ENCODE measurements at places on chromosomes 11 and 22. TPM values are rescaled to one million over a fixed set of nuclear protein-coding genes. Genes with fewer than 3 reads are reported as not detected.

Gene SYNGR1
- total RNA-seq: 3.2 TPM

Gene TREH
- not detected for total RNA-seq

Gene GPHA2
- not detected for total RNA-seq

Gene OR8D4
- not detected for total RNA-seq

Gene DMC1
- not detected for total RNA-seq

Gene ZW10
- total RNA-seq: 28.2 TPM

Gene ZBTB16
- total RNA-seq: not detected

GRCh38 chr11:10617551-10617950, 49.1 kb upstream of the LYVE1 start:
- H3K27me3 ChIP-seq: no peaks in the 10 kb centered on the region
- DNase-seq: no peak
- H3K36me3 ChIP-seq: no peaks in the 10 kb centered on the region
- H3K4me3 ChIP-seq: no peak overlapping the region
- no peaks in the 10 kb centered on the region for H3K4me1 ChIP-seq

GRCh38 chr22:42661985-42662831, 13.0 kb upstream of the CYB5R3 start:
- H3K36me3 ChIP-seq: no peaks in the 10 kb centered on the region
- 0 out of 2 replicates have a peak, but pooled peaks cover 2% of the 10 kb centered on the region for H3K27me3 ChIP-seq
- peak overlapping the region; percentile 56 for H3K4me3 ChIP-seq
- no peaks in the 10 kb centered on the region for H3K4me1 ChIP-seq
- peak; percentile 92 for DNase-seq

GRCh38 chr11:1835671-1836010, 851 bp downstream of the SYT8 start:
- H3K27me3 ChIP-seq: no peaks in the 10 kb centered on the region
- no peak overlapping the region for H3K27ac ChIP-seq
- H3K4me1 ChIP-seq: peaks cover 71% of the 10 kb centered on the region

DNA sequence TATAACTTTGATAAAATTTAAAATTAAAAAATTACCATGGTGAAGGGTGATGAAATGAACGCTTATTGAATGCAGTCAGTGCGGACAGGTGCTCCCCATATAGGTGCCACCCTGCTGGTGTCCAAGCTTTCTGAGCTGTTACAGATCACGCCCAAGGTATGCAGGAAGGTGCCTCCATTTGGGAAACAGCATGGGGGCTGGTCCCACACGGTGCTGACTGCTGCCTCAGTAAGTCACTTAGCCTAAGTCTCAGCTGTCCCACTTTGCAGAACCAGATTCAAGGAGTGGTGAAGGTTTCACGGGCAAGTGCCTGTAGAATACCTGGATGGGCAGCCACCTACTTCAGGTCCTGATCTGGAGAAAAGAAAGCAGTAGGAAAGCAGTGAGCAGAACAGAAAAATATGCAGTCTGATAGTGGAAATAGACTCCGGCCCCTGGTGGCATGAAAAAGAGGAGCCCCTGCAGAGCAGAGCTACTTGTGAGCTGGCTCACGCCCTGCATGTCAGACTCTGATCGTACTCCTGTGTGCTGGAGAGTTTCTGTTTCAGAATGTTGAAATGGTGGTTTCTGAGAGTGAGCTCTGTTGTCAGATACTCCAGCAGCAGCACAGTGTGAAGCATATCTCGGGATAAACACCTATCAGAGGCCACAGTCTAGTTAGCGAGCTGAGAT, 33.2 kb downstream of the ADORA2A start:
- H3K36me3 ChIP-seq: no peaks in the 10 kb centered on the region
- H3K4me1 ChIP-seq: peaks cover 22% of the 10 kb centered on the region
- DNase-seq: no peak
- no peak overlapping the region for H3K4me3 ChIP-seq

- no peak for DNase-seq
- H3K4me1 ChIP-seq: no peaks in the 10 kb centered on the region
- H3K36me3 ChIP-seq: no peaks in the 10 kb centered on the region
These were observed 50.2 kb downstream of the ARHGAP32 start for GRCh38 chr11:129141748-129142523.

DNA sequence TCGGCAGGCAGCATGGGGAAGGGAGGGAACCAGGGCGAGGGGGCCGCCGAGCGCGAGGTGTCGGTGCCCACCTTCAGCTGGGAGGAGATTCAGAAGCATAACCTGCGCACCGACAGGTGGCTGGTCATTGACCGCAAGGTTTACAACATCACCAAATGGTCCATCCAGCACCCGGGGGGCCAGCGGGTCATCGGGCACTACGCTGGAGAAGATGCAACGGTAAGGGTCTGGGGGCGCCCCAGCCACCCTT, 204 bp downstream of the FADS2 start:
- peak overlapping the region; percentile 50 for H3K4me3 ChIP-seq
- no peaks in the 10 kb centered on the region for H3K4me1 ChIP-seq
- no peaks in the 10 kb centered on the region for H3K27me3 ChIP-seq

- no peaks in the 10 kb centered on the region for H3K36me3 ChIP-seq
- H3K27me3 ChIP-seq: no peaks in the 10 kb centered on the region
- DNase-seq: peak; percentile 56
- no peak overlapping the region for H3K4me3 ChIP-seq
These were observed 1132.4 kb downstream of the BRD1 start for GRCh38 chr22:48695251-48695650.

- no peak overlapping the region for H3K27ac ChIP-seq
- H3K27me3 ChIP-seq: no peaks in the 10 kb centered on the region
- H3K4me1 ChIP-seq: no peaks in the 10 kb centered on the region
- DNase-seq: no peak
- no peaks in the 10 kb centered on the region for H3K36me3 ChIP-seq
These were observed 27.0 kb downstream of the KCNJ1 start for GRCh38 chr11:128840137-128840536.

- H3K27ac ChIP-seq: no peak overlapping the region
- DNase-seq: no peak
- no peak overlapping the region for H3K4me3 ChIP-seq
- H3K36me3 ChIP-seq: no peaks in the 10 kb centered on the region
- no peaks in the 10 kb centered on the region for H3K27me3 ChIP-seq
- H3K4me1 ChIP-seq: no peaks in the 10 kb centered on the region
These were observed 60.8 kb downstream of the SIK3 start for GRCh38 chr11:117037279-117037974.

GRCh38 chr22:19819208-19819910, 35.3 kb downstream of the GNB1L start:
- peak; percentile 1 for DNase-seq
- H3K4me3 ChIP-seq: no peak overlapping the region
- peaks cover 28% of the 10 kb centered on the region for H3K4me1 ChIP-seq
- H3K36me3 ChIP-seq: no peaks in the 10 kb centered on the region
- no peaks in the 10 kb centered on the region for H3K27me3 ChIP-seq

DNA sequence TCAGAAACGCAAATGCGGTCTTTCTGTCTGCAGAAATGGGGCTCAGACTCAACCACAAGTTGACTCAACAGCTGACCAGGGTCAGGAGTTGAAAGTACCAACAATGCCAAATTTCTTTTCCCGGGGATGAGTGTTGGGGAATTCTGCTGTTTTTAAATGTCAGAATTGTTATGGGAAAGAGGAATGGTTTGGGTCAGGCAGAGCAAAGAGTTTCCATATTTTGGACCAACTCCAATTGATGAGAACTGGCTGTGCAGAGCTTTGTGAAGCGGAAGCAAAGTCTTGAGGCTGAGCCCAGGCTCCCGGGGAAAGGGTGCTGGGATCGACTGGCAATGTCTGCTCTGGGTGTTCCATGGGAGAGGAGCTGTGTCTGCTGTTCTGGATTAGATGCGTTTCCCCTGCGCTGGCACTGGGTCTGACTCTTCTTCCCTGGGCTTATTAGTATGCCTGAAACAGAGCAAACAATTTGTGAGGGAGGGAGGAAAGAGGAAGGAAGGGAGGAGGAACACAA, 36.2 kb downstream of the TXN2 start:
- H3K4me1 ChIP-seq: peaks cover 33% of the 10 kb centered on the region
- H3K27me3 ChIP-seq: no peaks in the 10 kb centered on the region
- peak overlapping the region; percentile 33 for H3K4me3 ChIP-seq
- peak; percentile 90 for DNase-seq
- no peaks in the 10 kb centered on the region for H3K36me3 ChIP-seq

GRCh38 chr22:40679964-40680818, 907 bp downstream of the MCHR1 start:
- peaks cover 24% of the 10 kb centered on the region for H3K4me1 ChIP-seq
- H3K4me3 ChIP-seq: peak overlapping the region; percentile 61
- DNase-seq: peak; percentile 48
- H3K27ac ChIP-seq: peak overlapping the region; percentile 86
- H3K27me3 ChIP-seq: no peaks in the 10 kb centered on the region

DNA sequence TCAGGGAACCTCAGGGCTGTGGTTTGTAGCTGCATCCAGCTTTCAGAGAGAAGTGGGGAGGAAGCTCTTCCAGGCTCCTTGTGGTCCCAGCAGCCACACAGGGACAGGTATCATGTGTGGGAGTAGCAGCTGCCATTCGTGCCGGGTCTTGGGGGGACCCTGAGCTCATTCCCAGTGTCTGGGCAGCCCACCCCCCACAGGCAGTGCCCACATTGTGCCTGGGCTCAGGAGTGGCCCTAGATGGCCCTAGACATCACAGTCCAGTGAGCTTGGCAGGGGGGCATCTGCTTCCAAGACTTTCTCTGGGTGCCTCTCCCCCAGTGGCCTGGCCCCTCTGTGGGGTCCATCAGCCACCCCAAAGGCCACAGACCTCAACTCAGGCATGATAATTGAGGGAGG, 619.7 kb downstream of the BRD1 start:
- H3K4me3 ChIP-seq: no peak overlapping the region
- peaks cover 8% of the 10 kb centered on the region for H3K27me3 ChIP-seq
- H3K27ac ChIP-seq: no peak overlapping the region
- H3K4me1 ChIP-seq: no peaks in the 10 kb centered on the region
- H3K36me3 ChIP-seq: no peaks in the 10 kb centered on the region

Measured in SJCRH30 (cell line).